Lung (tissue), 17 donors: ENCODE measurements at places on chromosomes 13 and 19. TPM values are rescaled to one million over a fixed set of nuclear protein-coding genes. Genes with fewer than 3 reads are reported as not detected.

GRCh38 chr13:26348966-26349365, 95.0 kb downstream of the CDK8 start:
- no peak overlapping the region for H3K4me3 ChIP-seq
- no peak overlapping the region for H3K27ac ChIP-seq

GRCh38 chr13:80400865-80401426, 60.0 kb upstream of the SPRY2 start:
- no peaks in the 10 kb centered on the region for H3K4me1 ChIP-seq
- H3K27me3 ChIP-seq, result no peaks in the 10 kb centered on the region
- H3K4me3 ChIP-seq, result no peak overlapping the region
- H3K27ac ChIP-seq, result no peak overlapping the region
- H3K36me3 ChIP-seq, result no peaks in the 10 kb centered on the region

- H3K36me3 ChIP-seq, result peaks cover 16% of the 10 kb centered on the region
- no peak overlapping the region for H3K4me3 ChIP-seq
- no peaks in the 10 kb centered on the region for H3K27me3 ChIP-seq
- H3K27ac ChIP-seq, result no peak overlapping the region
- no peaks in the 10 kb centered on the region for H3K4me1 ChIP-seq
- DNase-seq, result peak; percentile 32
Observed at GRCh38 chr13:41259875-41260501, 3.4 kb downstream of the MTRF1 start.

- H3K36me3 ChIP-seq, result no peaks in the 10 kb centered on the region
- H3K27me3 ChIP-seq, result no peaks in the 10 kb centered on the region
- H3K4me1 ChIP-seq, result peaks cover 20% of the 10 kb centered on the region
- H3K27ac ChIP-seq, result no peak overlapping the region
- H3K4me3 ChIP-seq, result no peak overlapping the region
Observed at GRCh38 chr19:10971107-10971726, 10.4 kb downstream of the SMARCA4 start.

DNA sequence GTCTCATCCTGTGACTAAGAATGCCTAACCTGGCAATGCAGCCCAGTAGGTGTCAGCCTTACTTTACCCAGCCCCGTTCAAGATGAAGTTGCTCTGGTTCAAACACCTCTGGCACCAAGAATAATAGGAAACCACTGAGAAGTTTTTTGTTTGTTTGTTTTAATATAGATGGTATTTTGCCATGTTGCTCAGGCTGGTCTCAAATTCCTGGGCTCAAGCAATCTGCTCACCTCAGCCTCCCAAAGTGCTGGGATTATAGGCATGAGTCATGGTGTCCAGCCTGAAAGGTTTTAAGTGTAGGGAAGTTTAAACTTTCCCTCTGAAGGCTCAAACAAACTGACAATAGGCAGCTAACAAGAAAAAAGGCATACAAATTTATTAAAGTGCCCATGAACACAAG, 51.2 kb upstream of the ABCC4 start:
- H3K36me3 ChIP-seq, result no peaks in the 10 kb centered on the region
- H3K4me1 ChIP-seq, result no peaks in the 10 kb centered on the region
- H3K27me3 ChIP-seq, result no peaks in the 10 kb centered on the region
- no peak overlapping the region for H3K27ac ChIP-seq
- no peak for DNase-seq

DNA sequence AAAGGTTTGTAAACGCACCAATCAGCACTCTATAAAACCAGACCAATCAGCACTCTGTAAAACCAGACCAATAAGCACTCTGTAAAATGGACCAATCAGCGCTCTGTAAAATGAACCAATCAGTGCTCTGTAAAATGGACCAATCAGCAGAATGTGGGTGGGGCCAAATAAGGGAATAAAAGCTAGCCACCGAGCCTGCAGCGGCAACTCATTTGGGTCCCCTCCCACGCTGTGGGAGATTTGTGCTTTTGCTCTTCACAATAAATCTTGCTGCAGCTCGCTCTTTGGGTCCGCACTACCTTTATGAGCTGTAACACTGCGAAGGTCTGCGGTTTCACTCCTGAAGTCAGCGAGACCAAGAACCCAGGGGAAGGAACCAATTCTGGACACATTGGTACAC, 28.0 kb downstream of the ZNF175 start:
- DNase-seq, result no peak
- peaks cover 4% of the 10 kb centered on the region for H3K4me1 ChIP-seq
- no peak overlapping the region for H3K4me3 ChIP-seq
- H3K36me3 ChIP-seq, result no peaks in the 10 kb centered on the region

GRCh38 chr13:80857321-80857720, 516.4 kb upstream of the SPRY2 start:
- H3K36me3 ChIP-seq, result no peaks in the 10 kb centered on the region
- no peak overlapping the region for H3K4me3 ChIP-seq
- H3K27ac ChIP-seq, result no peak overlapping the region
- no peaks in the 10 kb centered on the region for H3K27me3 ChIP-seq
- no peak for DNase-seq

DNA sequence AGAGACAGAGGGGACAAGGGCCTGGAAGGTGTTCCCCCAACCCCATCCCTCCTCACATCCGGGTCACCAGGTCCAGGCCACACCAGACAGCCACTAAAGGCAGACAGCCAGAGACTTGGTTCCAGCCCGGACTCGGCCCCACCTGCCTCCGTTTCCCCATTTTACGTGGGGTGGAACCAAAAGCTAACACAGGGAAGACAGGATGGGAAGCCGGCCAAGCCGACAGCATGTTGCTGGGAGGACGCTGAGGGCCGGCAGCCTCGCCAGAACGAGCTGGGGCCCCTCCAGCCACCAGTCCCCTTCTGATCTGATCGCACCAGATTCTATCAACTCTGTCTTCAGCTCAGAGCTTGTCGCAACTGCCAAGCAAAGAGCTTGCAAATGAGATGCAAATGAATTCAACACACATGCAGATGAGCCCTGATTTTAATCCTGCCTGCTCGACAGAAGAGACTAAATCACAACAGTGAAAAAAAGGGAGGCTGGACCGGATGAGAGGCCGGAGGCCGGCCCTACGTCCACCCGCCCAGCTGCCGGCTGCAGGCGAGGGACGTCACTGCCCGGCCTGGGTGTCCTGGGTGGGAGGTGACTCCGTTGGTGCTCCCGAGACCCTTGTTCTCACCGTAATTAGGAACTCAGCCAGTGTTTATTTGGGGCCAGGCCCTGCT, 17.5 kb upstream of the SHC2 start:
- H3K4me3 ChIP-seq, result no peak overlapping the region
- H3K27ac ChIP-seq, result no peak overlapping the region
- H3K4me1 ChIP-seq, result peaks cover 2% of the 10 kb centered on the region
- no peaks in the 10 kb centered on the region for H3K27me3 ChIP-seq

- H3K4me3 ChIP-seq, result no peak overlapping the region
- H3K27me3 ChIP-seq, result no peaks in the 10 kb centered on the region
- no peaks in the 10 kb centered on the region for H3K4me1 ChIP-seq
- H3K36me3 ChIP-seq, result no peaks in the 10 kb centered on the region
- peak; percentile 31 for DNase-seq
Observed at GRCh38 chr13:47067306-47067705, 170.5 kb upstream of the HTR2A start.

DNA sequence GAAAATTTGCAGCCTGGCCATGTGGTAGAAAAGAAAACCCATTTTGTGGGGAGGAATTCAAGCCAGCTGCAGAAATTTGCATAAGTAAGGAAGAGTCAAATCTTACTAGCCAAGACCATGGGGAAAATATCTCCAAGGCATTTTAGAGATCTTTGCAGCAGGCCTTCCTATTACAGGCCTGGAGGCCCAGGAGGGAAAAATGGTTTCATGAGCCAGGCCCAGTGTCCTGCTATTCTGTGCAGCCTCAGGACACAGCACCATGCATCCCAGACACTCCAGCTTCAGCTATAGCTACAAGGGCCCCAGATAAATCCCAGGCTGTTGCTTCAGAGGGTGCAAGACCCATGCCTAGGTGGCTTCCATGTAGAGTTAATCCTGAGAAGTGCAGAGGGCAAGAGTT, 1590.1 kb upstream of the PRR20A start:
- H3K27me3 ChIP-seq, result no peaks in the 10 kb centered on the region
- H3K27ac ChIP-seq, result no peak overlapping the region
- no peak for DNase-seq
- H3K36me3 ChIP-seq, result no peaks in the 10 kb centered on the region
- H3K4me1 ChIP-seq, result no peaks in the 10 kb centered on the region

GRCh38 chr13:27617881-27618321, 2.4 kb downstream of the LNX2 start:
- no peaks in the 10 kb centered on the region for H3K27me3 ChIP-seq
- peaks cover 2% of the 10 kb centered on the region for H3K4me1 ChIP-seq
- DNase-seq, result no peak
- no peak overlapping the region for H3K4me3 ChIP-seq

DNA sequence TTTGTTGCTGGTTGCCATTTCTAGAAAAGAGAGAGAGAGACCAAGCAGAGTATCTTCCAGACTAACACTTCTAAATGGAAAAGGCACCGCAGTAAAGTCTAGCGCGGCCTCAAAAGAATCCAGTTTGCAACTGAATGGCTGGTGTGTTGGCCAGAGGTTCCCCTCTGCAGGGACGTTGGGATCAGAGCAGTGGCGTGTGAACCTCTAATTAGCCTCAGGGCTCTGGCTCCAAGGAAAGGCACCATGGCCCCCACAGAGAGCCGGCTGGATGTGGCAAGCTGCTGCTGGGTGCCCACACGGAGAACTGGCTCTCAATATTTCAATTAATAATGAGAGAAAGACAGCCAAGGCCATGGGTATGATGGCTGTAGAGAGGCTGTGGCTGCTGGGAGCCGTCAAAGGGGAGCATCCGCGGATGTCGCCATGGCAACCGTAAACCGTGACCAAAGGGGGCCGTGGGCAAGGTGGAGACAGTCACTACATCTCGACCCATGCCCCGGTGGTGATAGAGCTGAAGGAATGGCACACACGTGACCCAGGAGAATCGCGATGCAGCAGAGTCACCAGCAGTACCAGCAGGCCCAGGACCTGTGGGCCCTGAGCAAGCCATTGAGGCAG, 9.5 kb downstream of the VSTM2B start:
- H3K27ac ChIP-seq, result no peak overlapping the region
- no peak for DNase-seq
- no peak overlapping the region for H3K4me3 ChIP-seq
- no peaks in the 10 kb centered on the region for H3K36me3 ChIP-seq
- no peaks in the 10 kb centered on the region for H3K4me1 ChIP-seq
- H3K27me3 ChIP-seq, result peaks cover 26% of the 10 kb centered on the region

- H3K27me3 ChIP-seq, result no peaks in the 10 kb centered on the region
- no peak overlapping the region for H3K27ac ChIP-seq
- H3K4me3 ChIP-seq, result no peak overlapping the region
- no peaks in the 10 kb centered on the region for H3K4me1 ChIP-seq
- no peak for DNase-seq
Observed at GRCh38 chr13:24660023-24660741, 20.0 kb upstream of the ATP12A start.

DNA sequence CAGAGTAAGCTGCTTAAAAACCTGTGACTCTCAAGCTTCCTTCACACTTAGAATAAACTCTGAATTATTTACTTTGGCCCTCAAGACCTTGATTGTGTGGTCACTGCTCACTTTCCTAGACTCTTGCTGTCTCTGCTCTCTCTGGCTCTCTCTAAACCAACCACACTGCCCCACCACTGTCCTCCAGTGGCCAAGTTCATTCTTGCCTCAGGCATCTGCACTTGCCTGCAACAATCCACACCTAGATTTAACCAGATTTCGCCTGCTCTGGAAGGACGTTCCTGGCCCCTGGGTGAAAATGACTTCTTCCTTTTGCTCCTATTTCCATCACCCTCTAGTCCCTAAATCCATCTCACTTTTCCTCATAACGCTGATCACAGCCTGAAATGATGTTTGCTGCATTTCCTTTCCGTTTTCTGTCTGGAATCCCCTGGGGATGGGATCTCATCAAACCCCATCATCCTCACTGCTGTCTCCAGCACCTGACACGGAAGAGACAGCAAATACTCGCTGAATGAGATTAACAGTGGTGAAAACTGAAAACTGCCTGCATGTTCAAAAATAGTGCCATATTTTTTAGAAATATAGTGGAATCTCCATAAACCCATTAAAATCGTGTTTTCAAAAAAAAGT, 232.6 kb downstream of the UQCRFS1 start:
- H3K27me3 ChIP-seq, result no peaks in the 10 kb centered on the region
- H3K4me1 ChIP-seq, result no peaks in the 10 kb centered on the region
- no peak overlapping the region for H3K4me3 ChIP-seq
- H3K36me3 ChIP-seq, result no peaks in the 10 kb centered on the region
- H3K27ac ChIP-seq, result no peak overlapping the region

DNA sequence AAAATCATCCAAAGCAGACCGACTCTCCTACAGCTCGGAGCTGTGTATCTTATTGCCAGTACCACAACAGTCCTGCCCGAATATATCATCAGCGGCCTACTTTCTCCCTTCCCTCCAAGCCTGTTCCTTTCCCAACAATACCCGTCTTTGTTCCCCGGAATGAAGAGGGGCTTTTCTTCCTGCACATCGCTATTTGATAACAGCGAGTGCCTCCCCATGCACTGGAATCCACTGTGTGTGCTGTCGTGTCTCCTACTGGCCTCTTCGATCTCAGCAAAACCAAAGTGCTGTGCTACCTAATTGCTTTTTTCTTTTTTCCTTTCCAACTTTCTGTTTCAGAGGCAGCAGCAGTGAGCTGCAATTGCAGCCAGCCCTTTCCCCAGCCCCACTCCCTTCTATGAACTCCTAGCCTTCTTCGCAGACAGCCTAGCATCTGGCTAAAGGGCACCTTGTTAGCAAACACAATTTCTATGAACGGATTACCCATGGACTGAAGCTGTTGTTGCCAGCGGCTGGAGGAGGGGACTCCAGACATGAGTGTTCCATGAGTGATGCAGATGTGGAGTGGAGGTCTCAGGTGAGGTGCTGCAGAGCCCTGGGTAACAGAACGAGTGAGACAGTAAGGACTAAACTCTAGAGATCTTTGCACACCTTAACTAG, 43.4 kb downstream of the EFNB2 start:
- H3K4me3 ChIP-seq, result no peak overlapping the region
- H3K27ac ChIP-seq, result no peak overlapping the region
- H3K4me1 ChIP-seq, result peaks cover 14% of the 10 kb centered on the region
- no peak for DNase-seq

Gene SYCN
- total RNA-seq, result not detected

Gene PDX1
- not detected for total RNA-seq

Gene APLP1
- total RNA-seq, result 2.3 TPM

Gene IQCN
- 1.3 TPM for total RNA-seq

Gene PSG5
- not detected for total RNA-seq

Gene TYROBP
- 17.0 TPM for total RNA-seq

Gene PNMA8A
- total RNA-seq, result 8.4 TPM

Gene ZNF490
- 10.4 TPM for total RNA-seq

Gene CRYL1
- 22.9 TPM for total RNA-seq
